Activated CD8-positive, alpha-beta T cell treated with anti-CD3 and anti-CD28 coated beads for 36 hours (primary cell): ENCODE measurements at places on chromosomes 4 and X. TPM values are rescaled to one million over a fixed set of nuclear protein-coding genes. Genes with fewer than 3 reads are reported as not detected.

GRCh38 chr4:166662266-166662843 is 571.9 kb downstream of the SPOCK3 start:
- DNase-seq, result no peak
- no peak overlapping the region for H3K27ac ChIP-seq
- H3K4me3 ChIP-seq, result no peak overlapping the region
- no peaks in the 10 kb centered on the region for H3K4me1 ChIP-seq

DNA sequence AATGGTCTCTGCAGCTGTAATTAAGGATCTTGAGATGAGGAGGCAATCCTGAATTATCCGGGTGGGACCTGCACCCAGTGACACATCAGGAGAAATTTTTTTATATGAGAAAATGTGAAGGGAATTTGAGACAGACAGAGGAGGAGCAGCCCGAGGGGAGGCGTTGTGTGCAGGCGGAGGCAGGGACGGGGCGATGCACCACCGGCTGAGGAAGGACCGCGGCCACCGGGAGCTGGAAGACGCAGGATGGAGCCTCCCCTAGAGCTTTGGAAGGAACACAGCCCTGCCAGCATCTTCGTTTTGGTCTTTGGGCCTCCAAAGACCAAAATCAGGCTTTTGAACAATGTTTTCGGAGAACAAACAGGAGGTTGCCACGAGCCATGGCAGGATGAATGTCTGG is 85.0 kb upstream of the ADRA2C start:
- H3K36me3 ChIP-seq, result no peaks in the 10 kb centered on the region
- peaks cover 4% of the 10 kb centered on the region for H3K27me3 ChIP-seq
- no peak overlapping the region for H3K27ac ChIP-seq
- no peak overlapping the region for H3K4me3 ChIP-seq
- no peak for DNase-seq
- H3K4me1 ChIP-seq, result no peaks in the 10 kb centered on the region

DNA sequence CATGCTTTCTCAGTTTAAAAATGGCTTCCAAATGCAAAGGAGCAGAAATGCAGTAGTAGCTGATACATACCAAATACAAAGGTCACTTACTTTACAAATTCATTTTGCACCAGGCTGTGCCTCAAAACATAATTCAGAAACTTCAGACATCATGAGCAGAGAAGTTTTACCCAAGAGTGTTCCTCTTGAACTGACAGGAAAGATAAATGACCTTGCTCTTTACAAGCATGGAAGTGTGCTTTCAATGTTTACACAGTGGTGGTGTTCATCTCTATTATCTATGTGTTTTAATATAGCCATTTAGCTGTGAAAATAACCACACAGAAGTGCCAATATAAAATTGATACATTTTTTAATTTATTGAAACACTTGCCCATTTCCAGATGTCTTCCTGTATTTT is 383.4 kb downstream of the ANKRD50 start:
- H3K4me3 ChIP-seq, result no peak overlapping the region
- H3K27ac ChIP-seq, result no peak overlapping the region
- H3K36me3 ChIP-seq, result no peaks in the 10 kb centered on the region
- no peaks in the 10 kb centered on the region for H3K4me1 ChIP-seq
- H3K27me3 ChIP-seq, result no peaks in the 10 kb centered on the region

DNA sequence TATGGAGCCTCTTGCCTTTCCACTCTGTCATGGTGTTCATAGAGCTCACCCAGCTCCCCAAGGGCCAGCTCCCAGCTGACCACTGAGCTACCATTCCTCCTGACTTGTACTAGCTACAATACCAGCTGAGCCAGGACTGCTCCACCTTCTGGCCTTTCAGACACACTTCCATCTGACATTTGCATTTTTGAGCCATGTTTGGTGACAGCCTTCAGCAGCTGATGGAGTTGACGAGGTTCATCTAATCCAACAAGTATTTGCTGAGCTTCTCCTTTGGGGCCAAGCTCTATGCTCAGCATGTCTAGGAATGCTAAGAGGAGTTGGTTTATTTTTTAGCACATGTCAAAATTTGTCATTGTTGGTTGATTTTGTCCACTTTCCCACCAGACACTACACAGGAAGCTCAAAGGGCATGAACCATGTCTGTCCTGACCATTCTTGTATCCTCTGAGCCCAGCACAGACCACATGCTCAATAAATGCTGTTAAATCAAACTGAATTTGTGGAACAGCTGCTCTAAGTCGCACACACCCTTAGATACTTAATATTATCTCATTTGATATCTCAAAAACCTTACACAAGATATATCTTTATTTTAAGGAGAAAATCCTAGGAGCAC is 142.6 kb upstream of the PPARGC1A start:
- no peaks in the 10 kb centered on the region for H3K27me3 ChIP-seq
- H3K27ac ChIP-seq, result no peak overlapping the region
- H3K36me3 ChIP-seq, result no peaks in the 10 kb centered on the region
- H3K4me3 ChIP-seq, result no peak overlapping the region
- no peaks in the 10 kb centered on the region for H3K4me1 ChIP-seq

GRCh38 chr4:69497076-69497475 is 1.4 kb upstream of the UGT2B4 start:
- H3K27me3 ChIP-seq, result no peaks in the 10 kb centered on the region
- no peaks in the 10 kb centered on the region for H3K4me1 ChIP-seq
- no peak overlapping the region for H3K27ac ChIP-seq
- DNase-seq, result no peak
- H3K4me3 ChIP-seq, result no peak overlapping the region

- peak overlapping the region; percentile 37 for H3K4me3 ChIP-seq
- peaks cover 31% of the 10 kb centered on the region for H3K27me3 ChIP-seq
- H3K36me3 ChIP-seq, result no peaks in the 10 kb centered on the region
- DNase-seq, result peak; percentile 59
These were observed 91.4 kb downstream of the BCOR start for GRCh38 chrX:40006106-40007017.

DNA sequence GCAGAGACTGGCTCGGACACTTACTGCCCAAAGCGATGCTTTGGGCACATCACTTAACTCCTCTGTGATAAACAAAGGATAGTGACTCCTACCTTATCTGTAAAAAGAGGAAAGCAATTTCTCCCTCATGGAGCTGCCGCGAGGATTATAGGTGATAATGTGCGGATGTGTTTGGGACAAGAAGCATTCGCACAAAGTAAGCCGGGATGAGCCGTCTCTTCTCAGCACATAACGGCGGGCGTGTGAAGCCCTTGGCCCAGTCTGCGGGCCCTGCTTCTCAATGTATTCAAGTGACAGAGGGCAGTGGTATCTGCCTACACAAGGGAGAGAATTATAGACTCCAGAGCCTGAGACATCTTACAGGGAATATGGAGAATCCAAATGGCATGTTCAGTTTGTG is 550.3 kb upstream of the CPEB2 start:
- DNase-seq, result no peak
- no peak overlapping the region for H3K4me3 ChIP-seq
- H3K27me3 ChIP-seq, result no peaks in the 10 kb centered on the region
- no peaks in the 10 kb centered on the region for H3K4me1 ChIP-seq
- H3K27ac ChIP-seq, result no peak overlapping the region

DNA sequence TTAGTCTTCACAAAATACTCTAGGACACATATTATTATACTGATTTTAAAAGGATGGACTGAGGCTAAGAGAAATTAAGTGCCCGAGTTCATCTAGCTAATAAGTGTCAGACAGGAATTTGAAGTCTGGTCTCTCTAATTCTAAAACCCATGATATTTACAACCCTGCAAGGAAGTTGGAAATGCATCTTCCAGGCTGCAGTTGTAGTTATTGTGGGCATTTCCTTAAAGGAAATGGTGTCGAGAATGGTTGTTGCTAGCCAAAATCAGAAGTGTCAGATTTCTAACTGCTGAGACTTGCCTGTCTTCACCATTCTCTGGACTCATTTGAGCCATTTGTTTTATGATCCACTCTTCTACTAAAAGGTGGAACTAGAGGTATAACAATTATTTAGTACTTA is 82.5 kb downstream of the FAT4 start:
- no peaks in the 10 kb centered on the region for H3K36me3 ChIP-seq
- H3K4me3 ChIP-seq, result no peak overlapping the region
- H3K4me1 ChIP-seq, result no peaks in the 10 kb centered on the region
- H3K27me3 ChIP-seq, result no peaks in the 10 kb centered on the region
- DNase-seq, result no peak
- H3K27ac ChIP-seq, result no peak overlapping the region

GRCh38 chr4:188854436-188854835 is 715.2 kb downstream of the TRIML1 start:
- no peaks in the 10 kb centered on the region for H3K36me3 ChIP-seq
- H3K4me3 ChIP-seq, result no peak overlapping the region
- no peak for DNase-seq
- H3K4me1 ChIP-seq, result no peaks in the 10 kb centered on the region
- no peaks in the 10 kb centered on the region for H3K27me3 ChIP-seq

DNA sequence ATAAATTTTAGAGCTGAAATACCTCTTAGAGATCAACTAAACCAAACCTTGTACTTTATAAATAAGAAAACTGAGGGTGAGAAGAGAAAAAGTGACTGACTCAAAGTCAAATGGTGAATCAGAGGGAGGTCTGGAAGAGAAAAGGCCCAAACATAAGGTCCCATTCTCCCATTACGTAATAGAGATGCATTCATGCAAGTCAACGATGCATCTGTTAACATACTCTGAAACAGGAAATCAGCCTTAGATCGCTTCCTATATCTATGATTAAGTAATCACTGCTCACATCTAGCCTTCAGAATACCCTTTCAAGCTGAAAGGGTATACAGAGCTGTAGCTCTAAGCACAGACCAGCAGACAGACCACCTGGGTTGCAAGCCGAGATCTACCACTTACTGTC is 6.5 kb downstream of the RNF150 start:
- H3K4me3 ChIP-seq, result no peak overlapping the region
- peaks cover 31% of the 10 kb centered on the region for H3K27me3 ChIP-seq
- no peak for DNase-seq
- no peak overlapping the region for H3K27ac ChIP-seq
- no peaks in the 10 kb centered on the region for H3K4me1 ChIP-seq

GRCh38 chrX:30504309-30504708 is 73.3 kb downstream of the TASL start:
- DNase-seq, result no peak
- H3K36me3 ChIP-seq, result no peaks in the 10 kb centered on the region
- H3K4me3 ChIP-seq, result no peak overlapping the region
- no peaks in the 10 kb centered on the region for H3K27me3 ChIP-seq
- H3K4me1 ChIP-seq, result no peaks in the 10 kb centered on the region

GRCh38 chr4:74794382-74795010 is at the start of gene BTC:
BTC (minus strand) TSS chr4:74794523; CDS start chr4:74794325, 198 bp downstream.
- H3K4me1 ChIP-seq, result no peaks in the 10 kb centered on the region
- H3K27me3 ChIP-seq, result peaks cover 31% of the 10 kb centered on the region
- H3K36me3 ChIP-seq, result no peaks in the 10 kb centered on the region

DNA sequence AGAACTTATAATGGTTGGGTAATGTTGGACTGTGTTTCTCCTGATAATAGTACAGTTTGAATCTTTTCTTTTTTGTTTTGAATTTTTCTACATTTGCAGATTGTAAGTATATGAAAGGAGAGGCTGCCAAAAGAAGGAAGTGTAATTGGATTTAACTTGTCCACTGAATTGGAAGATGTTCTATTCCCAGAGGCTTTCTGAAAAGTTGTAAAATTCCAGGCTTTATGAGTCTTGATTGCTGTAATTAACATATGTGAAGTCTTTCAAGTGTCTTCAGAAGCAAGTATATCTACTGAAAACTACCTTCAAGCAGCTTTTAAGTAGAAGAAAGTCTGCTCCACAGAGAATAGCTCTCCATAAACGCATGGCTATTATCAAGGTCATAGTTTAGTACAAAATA is 2456.4 kb downstream of the PCDH7 start:
- no peaks in the 10 kb centered on the region for H3K4me1 ChIP-seq
- no peak overlapping the region for H3K4me3 ChIP-seq
- DNase-seq, result no peak
- no peaks in the 10 kb centered on the region for H3K27me3 ChIP-seq
- no peak overlapping the region for H3K27ac ChIP-seq
- H3K36me3 ChIP-seq, result no peaks in the 10 kb centered on the region

DNA sequence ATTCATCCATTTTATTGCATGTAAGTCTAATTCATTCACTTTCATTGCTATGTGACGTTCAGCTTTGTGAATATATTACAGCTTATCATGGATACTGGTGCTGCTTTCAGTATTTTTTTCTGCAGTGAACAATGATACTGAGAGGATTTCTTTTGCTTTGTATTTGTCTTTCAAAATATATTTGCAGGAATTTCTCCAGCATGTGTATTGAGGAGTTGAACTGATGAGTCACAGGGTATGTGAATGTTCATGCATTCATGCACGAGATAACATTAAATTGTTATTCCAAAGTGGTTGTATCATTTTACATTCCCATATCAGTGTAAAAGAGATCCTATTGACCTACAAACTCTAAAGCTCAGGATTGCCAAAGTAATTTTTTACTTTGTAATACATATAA is 283.8 kb upstream of the ARSJ start:
- no peaks in the 10 kb centered on the region for H3K36me3 ChIP-seq
- no peak overlapping the region for H3K4me3 ChIP-seq
- H3K4me1 ChIP-seq, result no peaks in the 10 kb centered on the region
- no peaks in the 10 kb centered on the region for H3K27me3 ChIP-seq
- DNase-seq, result no peak

DNA sequence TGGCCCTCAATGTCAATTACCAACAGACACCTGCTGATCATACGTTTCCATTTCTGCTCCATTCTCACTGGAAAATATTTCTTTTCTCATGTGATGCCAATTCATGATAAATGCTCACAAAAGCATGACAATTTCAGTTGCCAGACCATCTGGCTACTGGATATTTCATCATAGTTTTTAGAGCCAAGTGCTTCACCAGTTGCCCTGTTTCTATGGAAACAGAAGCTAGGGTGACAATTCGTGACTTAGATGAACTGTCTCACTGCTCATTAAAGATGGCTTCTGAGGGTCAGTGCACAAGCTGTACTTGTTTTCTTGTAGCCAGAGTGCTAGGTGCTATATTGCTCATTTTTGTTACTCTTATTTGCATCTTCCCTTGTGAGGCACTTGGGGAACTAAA is 184.9 kb downstream of the COMMD8 start:
- no peaks in the 10 kb centered on the region for H3K4me1 ChIP-seq
- H3K4me3 ChIP-seq, result no peak overlapping the region
- H3K27me3 ChIP-seq, result peaks cover 4% of the 10 kb centered on the region
- H3K36me3 ChIP-seq, result no peaks in the 10 kb centered on the region
- DNase-seq, result no peak

- DNase-seq, result no peak
- no peak overlapping the region for H3K27ac ChIP-seq
- H3K27me3 ChIP-seq, result no peaks in the 10 kb centered on the region
- no peak overlapping the region for H3K4me3 ChIP-seq
These were observed 45.2 kb downstream of the SLC4A4 start for GRCh38 chr4:71383984-71384383.

- peaks cover 21% of the 10 kb centered on the region for H3K27me3 ChIP-seq
- no peak for DNase-seq
- no peak overlapping the region for H3K27ac ChIP-seq
- no peaks in the 10 kb centered on the region for H3K36me3 ChIP-seq
- no peaks in the 10 kb centered on the region for H3K4me1 ChIP-seq
These were observed 52.4 kb upstream of the MMAA start for GRCh38 chr4:145566768-145567167.

NOX1 gene
- not detected for total RNA-seq

ZCCHC18 gene
- total RNA-seq, result 2.6 TPM

XAGE2 gene
- total RNA-seq, result not detected

FGFBP2 gene
- total RNA-seq, result 8.2 TPM

CXorf51A gene
- total RNA-seq, result not detected

CYLC1 gene
- not detected for total RNA-seq

DCLK2 gene
- total RNA-seq, result not detected

HEPH gene
- total RNA-seq, result 0.20 TPM

SLC49A3 gene
- total RNA-seq, result 0.23 TPM

TEX11 gene
- not detected for total RNA-seq

FRMD7 gene
- not detected for total RNA-seq

SPIN2A gene
- 0.81 TPM for total RNA-seq

FAM47A gene
- total RNA-seq, result not detected

BMP3 gene
- total RNA-seq, result not detected

NDP gene
- total RNA-seq, result not detected
